ENCODE measurements at places on chromosomes 16 and 17.

DNA sequence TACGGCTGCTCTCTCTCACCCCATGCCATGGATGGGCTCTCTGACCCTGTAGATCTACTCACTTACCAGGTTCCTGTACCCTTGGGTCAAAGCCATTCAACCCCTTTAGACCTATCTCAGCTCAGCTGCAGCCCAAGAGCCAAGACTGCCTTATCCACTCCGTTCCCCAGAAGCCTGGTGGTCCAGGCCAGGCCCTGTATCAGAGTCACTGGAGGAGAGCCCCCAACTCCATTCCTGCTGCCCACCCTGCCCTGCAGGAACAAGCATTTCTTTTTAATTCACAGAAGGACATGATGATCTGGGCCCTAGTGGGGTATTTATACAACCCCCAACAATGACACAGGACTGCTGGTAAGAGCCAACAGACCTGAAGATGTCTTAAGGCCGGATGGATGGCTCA lies 76.8 kb downstream of the AIPL1 start:
- H3K27ac ChIP-seq, result no peak overlapping the region
- H3K4me3 ChIP-seq, result no peak overlapping the region
- DNase-seq, result no peak
- H3K36me3 ChIP-seq, result no peaks in the 10 kb centered on the region
- no peaks in the 10 kb centered on the region for H3K4me1 ChIP-seq

DNA sequence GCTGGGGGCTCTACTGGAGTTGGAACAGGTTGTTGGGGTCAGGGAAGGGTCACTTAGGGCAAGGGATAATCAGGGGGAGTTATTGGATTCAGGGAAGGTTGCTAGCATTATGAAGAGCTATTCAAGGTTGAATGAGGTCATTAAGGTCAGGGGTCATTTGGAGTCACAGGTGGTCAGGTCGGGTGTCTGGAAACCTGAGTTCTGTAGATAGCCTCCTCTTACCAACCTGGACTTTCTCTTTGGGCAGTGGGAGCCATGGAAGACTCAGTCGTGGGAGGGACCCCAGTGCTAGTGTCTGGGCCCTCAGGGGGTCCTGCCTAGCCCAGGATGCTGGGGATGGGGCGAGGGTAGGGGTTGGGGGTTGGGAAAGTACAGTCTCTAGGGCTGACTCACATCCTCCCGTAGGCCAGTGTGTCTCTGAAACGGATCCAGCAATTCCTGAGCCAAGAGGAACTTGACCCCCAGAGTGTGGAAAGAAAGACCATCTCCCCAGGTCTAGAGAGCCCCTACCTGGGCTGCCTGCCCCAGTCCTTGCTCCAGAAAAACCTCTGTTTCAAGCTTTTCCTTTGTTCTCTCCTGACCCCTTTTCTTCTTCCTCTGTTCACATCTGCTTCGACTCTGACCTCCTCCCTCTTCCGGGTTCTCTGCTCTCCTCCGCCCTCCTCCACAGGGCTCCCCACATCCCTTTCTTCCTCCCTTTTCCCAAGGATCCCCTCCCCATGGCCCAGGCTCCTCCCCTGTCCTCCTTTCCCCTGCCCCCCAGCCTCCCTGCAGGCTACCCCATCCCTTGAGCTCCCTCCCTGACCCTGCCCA lies 33.5 kb downstream of the ABCC3 start:
- no peaks in the 10 kb centered on the region for H3K27me3 ChIP-seq
- H3K4me1 ChIP-seq, result peaks cover 10% of the 10 kb centered on the region
- no peak for DNase-seq
- H3K36me3 ChIP-seq, result no peaks in the 10 kb centered on the region
- no peak overlapping the region for H3K27ac ChIP-seq

- no peak overlapping the region for H3K27ac ChIP-seq
- H3K27me3 ChIP-seq, result no peaks in the 10 kb centered on the region
- no peak for DNase-seq
- H3K4me1 ChIP-seq, result no peaks in the 10 kb centered on the region
- H3K4me3 ChIP-seq, result no peak overlapping the region
Measured at GRCh38 chr16:50889276-50889675, 147.4 kb downstream of the CYLD start.

GRCh38 chr16:85188822-85189672 lies 76.8 kb upstream of the CIBAR2 start:
- no peak overlapping the region for H3K27ac ChIP-seq
- H3K4me1 ChIP-seq, result peaks cover 11% of the 10 kb centered on the region
- no peaks in the 10 kb centered on the region for H3K27me3 ChIP-seq
- peaks cover 6% of the 10 kb centered on the region for H3K36me3 ChIP-seq
- no peak overlapping the region for H3K4me3 ChIP-seq
- DNase-seq, result no peak

GRCh38 chr16:24228514-24228913 lies 27.6 kb upstream of the CACNG3 start:
- no peak overlapping the region for H3K4me3 ChIP-seq
- H3K4me1 ChIP-seq, result no peaks in the 10 kb centered on the region
- no peak for DNase-seq

DNA sequence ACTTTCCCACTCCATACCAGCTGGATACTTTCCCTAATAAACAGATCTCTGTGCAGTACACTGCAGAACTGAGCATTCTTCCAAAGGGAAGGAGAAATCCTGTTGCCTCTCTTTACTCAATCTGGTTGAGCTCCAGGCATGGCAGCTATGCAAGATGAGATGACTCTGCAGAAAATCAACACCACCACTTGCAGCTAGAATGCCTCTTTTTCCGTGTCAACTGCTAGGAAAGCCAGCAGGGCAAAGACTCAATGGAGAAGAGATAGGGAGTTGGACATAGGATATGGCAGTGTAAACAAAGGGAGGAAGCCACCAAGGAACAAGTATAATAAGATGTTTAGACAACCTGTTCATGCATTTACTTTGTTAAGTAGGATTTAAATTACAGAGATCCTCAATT lies 40.4 kb upstream of the CORO6 start:
- peaks cover 2% of the 10 kb centered on the region for H3K4me1 ChIP-seq
- no peak overlapping the region for H3K27ac ChIP-seq
- H3K36me3 ChIP-seq, result peaks cover 16% of the 10 kb centered on the region
- no peak overlapping the region for H3K4me3 ChIP-seq

DNA sequence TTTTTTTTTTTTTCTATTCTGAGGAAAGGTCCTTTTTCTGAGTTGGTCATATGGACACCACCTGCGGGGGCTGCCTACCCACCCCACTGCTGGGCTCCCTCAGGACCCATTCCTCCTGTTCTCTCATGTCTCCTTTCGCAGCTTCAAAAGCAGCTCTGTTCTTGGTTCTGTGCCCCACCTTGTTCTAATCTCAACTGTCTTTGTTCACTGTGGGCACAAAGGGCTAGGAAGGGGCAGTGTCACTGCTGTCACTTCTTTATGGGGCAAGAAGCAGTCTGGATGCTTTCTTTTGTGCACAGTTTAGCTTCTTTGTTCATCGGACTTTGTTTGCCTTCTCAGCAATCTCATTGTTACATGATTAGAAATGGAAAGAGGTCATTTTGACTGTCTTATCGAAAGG lies 7.1 kb downstream of the GOSR2 start:
- H3K36me3 ChIP-seq, result peaks cover 15% of the 10 kb centered on the region
- no peaks in the 10 kb centered on the region for H3K27me3 ChIP-seq
- no peak overlapping the region for H3K4me3 ChIP-seq

DNA sequence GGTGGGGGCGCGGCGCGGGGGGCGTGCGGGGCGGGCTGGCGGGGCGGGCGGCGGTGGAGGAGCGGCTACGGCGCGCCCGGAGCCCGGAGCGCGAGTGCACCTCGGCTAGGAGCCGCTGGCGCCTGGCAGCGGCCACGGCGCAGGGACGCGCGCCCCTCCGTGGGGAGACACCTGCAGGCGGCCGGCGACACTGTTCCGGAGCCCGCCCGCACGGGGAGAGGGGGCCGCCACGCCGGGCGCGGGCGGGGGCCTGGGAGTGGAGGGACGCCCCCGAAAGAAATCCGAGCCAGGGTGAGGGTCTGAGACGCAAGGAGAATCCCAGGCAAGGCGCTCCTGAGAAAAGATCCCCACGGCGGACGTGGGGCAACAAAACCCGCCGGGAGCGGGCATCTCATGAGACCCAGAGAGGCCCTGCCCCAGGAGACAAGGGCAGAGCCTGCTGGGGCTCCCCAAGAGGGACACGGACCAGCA lies at the start of gene GSG1L:
TSS of gene GSG1L (minus strand) at position 124 of the 471 bp plus-strand sequence. CDS start 290 bp downstream, outside the sequence.
- H3K4me3 ChIP-seq, result peak within 1 kb of the TSS; percentile 60
- H3K4me1 ChIP-seq, result peaks cover 2% of the 10 kb centered on the region
- peaks cover 32% of the 10 kb centered on the region for H3K27me3 ChIP-seq
- no peak for DNase-seq

GRCh38 chr17:20073055-20073979 lies 64.2 kb downstream of the SPECC1 start:
- H3K4me1 ChIP-seq, result no peaks in the 10 kb centered on the region
- no peak overlapping the region for H3K27ac ChIP-seq
- H3K36me3 ChIP-seq, result no peaks in the 10 kb centered on the region
- DNase-seq, result no peak
- no peaks in the 10 kb centered on the region for H3K27me3 ChIP-seq

DNA sequence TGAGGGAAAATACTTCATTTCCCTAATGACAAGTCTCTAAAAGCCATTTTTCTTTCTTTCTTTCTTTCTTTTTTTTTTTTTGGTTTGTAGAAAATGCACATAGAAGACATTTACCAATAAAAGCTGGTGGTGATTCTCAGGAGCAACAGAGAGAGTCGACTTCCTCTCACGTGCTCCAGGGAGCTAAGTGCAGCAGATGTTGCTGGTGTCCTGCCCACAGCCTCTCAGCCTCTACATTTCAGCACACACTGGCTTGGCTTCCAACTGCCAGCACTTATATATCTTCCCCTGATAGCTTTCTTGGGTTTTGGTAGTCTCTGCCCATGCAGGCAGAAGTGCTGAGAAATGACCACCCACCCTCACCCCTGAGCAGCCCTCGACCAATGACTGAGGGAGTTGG lies 58.4 kb upstream of the MARCHF10 start:
- H3K4me3 ChIP-seq, result no peak overlapping the region
- H3K27ac ChIP-seq, result no peak overlapping the region
- H3K36me3 ChIP-seq, result no peaks in the 10 kb centered on the region
- H3K27me3 ChIP-seq, result no peaks in the 10 kb centered on the region

- H3K4me1 ChIP-seq, result no peaks in the 10 kb centered on the region
- DNase-seq, result no peak
- no peaks in the 10 kb centered on the region for H3K27me3 ChIP-seq
- H3K27ac ChIP-seq, result no peak overlapping the region
- H3K36me3 ChIP-seq, result no peaks in the 10 kb centered on the region
Measured at GRCh38 chr16:79124016-79124756, 476.4 kb downstream of the MAF start.

DNA sequence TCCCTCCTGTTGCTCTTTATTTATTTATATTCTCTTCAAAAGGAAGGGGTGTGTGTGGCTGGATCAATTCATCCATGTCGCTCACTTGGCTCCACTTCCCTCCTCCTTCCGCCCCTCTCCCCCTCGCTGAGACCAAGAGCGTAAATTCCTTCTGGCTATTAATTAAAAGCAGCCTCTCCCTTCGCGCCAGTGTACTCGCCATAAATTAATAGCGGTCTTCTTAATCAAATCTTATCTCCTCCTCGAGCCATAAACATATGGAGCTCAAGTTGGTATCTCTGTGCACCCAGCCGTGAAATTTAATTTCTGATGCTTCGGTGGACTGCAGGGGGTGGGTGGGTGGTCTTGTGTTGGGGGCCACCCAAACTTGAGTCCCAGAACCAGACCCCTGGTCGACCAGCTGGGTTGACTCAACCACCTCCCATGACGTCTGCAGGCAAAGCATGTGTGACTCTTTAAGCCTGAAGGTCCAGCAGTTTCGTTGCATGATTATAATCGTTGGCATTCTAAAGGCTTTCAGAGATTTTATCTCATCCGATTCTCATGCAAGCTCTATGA lies 57.9 kb downstream of the SDK2 start:
- no peaks in the 10 kb centered on the region for H3K27me3 ChIP-seq
- no peaks in the 10 kb centered on the region for H3K36me3 ChIP-seq
- no peak overlapping the region for H3K27ac ChIP-seq
- no peaks in the 10 kb centered on the region for H3K4me1 ChIP-seq

DNA sequence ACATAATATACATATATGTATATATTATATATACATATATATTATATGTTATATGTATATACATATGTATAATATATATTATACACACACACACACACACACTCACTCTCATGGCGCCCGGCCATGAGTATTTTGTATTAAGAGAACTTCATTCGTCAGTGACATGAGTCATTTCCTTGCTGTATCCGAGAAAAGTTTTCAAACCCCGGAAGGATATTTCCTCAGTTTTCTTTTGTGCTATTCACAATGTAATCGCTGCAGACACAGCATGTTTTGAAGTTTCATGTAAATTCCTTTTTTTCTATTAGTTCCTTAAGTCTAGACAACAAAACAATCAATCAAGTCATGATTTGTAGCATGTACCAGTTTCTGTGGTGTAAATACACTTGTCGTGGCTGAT lies 33.3 kb downstream of the OR1D5 start:
- no peaks in the 10 kb centered on the region for H3K4me1 ChIP-seq
- H3K36me3 ChIP-seq, result peaks cover 18% of the 10 kb centered on the region
- no peaks in the 10 kb centered on the region for H3K27me3 ChIP-seq
- no peak overlapping the region for H3K27ac ChIP-seq
- H3K4me3 ChIP-seq, result no peak overlapping the region
- no peak for DNase-seq

GRCh38 chr17:73799096-73799495 lies 154.9 kb upstream of the SDK2 start:
- no peak overlapping the region for H3K27ac ChIP-seq
- no peak overlapping the region for H3K4me3 ChIP-seq
- no peaks in the 10 kb centered on the region for H3K4me1 ChIP-seq
- H3K27me3 ChIP-seq, result no peaks in the 10 kb centered on the region

DNA sequence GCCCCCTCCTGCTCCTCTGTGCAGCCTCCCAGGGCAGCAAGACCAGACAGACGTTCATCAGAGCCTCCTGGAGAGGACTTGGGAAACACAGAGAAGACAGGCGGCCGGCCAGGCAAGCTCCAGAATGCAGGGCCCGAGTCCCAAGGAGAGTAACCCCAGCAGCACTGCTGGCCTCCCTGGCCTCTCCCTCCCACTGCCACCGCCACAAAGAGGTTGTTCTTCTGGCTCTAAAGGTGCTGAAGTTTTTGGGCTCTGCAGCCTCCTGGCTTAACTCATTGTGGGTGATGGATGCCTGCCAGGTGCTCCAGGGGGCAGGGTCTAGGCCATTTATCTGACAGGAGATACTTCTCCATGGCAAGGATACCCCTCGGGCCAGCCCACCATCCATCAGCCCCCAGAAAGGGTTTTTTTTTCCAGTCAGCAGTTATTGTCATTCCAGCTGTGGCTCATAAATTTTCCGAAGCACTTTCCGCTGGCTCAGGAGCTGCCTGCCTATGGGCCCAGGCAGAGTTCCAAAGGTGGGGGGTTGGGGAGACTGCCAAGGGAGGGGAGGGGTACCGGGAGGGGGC lies 32.0 kb upstream of the MRPS23 start:
- DNase-seq, result no peak
- peaks cover 8% of the 10 kb centered on the region for H3K36me3 ChIP-seq
- peaks cover 36% of the 10 kb centered on the region for H3K4me1 ChIP-seq
- no peak overlapping the region for H3K4me3 ChIP-seq
- H3K27me3 ChIP-seq, result no peaks in the 10 kb centered on the region
- peak overlapping the region; percentile 39 for H3K27ac ChIP-seq

DNA sequence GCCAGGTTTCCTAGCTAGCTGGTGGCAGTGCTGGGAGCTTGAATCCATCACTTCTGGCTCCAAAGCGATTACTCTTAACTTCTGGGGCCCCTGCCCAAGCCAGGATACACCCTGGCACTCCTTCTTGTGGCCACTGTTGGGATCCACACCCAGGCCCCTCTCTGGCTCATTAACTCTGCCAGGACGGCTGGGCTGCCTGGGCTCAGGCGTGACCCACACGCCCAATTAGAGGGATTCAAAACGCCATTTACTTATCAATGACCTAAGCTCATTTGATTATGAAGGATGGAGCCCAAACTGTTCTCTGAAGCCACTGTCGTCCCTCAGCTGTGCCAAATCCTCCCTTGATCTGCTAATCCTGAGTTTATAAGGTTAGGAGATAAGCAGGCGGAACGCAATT lies 79.7 kb upstream of the BRD7 start:
- H3K27ac ChIP-seq, result no peak overlapping the region
- no peaks in the 10 kb centered on the region for H3K36me3 ChIP-seq
- no peaks in the 10 kb centered on the region for H3K27me3 ChIP-seq
- H3K4me3 ChIP-seq, result no peak overlapping the region
- no peak for DNase-seq
- no peaks in the 10 kb centered on the region for H3K4me1 ChIP-seq
